ENCODE measurements at places on chromosomes 7 and 10.
A peak's percentile ranks its signal among the peaks of the same experiment; 100 is the strongest.

DNA sequence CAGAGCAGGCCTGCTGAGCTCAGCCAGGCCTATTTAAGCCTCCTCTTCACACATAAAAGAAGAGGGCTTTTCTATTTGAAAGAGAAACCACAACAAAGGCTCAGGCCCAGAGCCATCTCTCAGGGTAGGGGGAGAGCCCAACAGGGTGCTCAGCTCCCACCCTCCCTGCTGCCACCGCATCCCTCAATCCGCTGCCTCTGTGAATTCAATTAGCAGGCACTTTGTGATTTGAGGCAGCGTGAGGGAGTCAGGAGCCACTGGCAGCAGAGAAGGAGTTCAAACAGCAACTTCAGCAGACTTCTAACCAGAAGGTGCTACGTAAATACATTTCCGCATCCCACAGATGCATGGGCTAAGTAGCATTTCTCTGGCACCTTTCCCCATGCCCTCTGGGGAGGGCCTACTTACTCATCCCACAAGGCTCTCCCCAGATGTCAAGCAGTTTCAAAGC lies 45.2 kb downstream of the LRRC20 start:
- no peak for DNase-seq

DNA sequence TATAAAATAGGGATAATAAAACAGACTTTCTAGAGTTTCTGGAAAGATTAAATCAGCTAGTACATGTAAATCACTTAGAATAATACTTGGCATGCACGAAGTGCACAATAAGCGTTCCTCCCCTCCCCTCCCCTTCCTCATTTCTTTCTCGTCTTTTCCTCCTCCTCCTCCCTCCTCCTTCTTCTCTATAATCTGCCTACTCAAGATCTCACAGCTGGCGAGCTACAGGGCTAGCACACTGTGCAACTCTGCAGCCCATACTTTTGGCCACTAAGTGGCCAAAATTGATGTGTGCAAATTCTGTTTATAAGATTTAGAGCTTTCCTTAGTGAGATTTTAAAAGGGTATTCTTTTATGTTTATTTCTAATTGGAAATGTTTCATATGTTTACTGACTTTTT lies 565.3 kb downstream of the PHTF2 start:
- DNase-seq, result peak; percentile 28

GRCh38 chr10:97644936-97645335 lies 4.5 kb downstream of the PI4K2A start:
- DNase-seq, result no peak

GRCh38 chr10:78356291-78356900 lies 322.7 kb downstream of the RPS24 start:
- no peak for DNase-seq

DNA sequence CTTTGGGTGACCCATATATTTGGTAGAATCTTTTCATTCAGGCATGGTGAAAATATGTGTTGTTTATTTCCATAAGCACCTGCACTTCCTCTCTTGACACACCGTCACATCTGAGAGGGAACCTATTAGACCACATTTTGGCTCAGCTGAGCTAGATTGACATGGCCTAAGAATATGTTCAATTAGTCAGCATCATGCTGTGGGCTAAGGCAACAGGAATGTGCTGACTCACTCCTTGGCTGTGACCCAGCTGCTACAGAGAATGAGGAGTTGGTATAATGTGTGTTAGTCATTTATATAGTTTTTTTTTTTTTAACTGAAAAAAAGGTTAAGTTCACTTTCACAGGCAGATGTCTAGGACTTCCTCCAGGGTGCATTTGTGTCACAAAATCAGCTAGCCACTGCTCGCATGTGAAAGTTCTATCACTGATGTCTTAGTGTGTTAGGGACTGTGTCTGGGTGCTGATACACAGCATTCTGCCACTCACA lies 180.6 kb downstream of the SEMA3E start:
- no peak for DNase-seq

GRCh38 chr10:120941501-120941900 lies 90.3 kb downstream of the WDR11 start:
- no peak for DNase-seq

DNA sequence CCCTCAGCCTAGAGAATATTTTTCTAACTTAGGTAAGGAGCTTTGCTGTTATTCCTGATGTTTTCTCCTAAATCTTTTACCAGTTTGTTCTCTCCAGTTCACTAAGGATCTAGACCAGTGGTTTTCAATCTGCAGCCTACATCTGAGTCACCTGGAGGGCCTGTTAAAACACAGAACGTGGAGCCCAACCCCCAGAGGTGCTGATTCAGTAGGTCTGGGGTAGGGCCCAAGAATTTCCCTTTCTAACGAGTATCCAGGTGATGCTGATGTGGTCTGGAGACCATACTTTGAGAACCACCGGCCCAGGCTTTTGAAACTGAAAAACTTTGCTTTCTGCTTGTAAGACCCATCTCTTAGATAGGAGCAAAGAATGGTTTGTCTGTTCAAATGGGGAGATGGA lies 51.2 kb upstream of the KMT2E start:
- DNase-seq, result no peak

DNA sequence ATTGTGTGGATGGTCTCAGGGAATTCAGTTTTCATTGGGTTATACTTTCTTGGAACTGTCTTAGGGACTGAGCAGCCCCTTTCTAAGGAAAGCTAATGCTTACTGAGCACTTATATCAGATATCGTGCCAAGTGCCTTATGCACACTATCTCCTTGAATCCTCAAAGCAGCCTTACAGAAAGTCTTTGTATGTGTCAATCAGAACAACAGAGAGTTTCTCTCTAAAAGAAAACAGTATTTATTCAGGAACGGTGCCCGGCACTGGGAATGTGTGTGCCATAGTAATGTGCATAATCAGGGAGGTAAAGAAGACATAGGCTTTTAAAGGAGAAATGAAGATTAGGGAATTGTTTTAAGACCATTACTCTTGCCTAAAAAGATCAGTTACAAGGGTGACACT lies 17.3 kb downstream of the ANTXRL start:
- DNase-seq, result no peak

GRCh38 chr10:79191951-79192676 lies 123.3 kb downstream of the ZMIZ1 start:
- DNase-seq, result no peak

DNA sequence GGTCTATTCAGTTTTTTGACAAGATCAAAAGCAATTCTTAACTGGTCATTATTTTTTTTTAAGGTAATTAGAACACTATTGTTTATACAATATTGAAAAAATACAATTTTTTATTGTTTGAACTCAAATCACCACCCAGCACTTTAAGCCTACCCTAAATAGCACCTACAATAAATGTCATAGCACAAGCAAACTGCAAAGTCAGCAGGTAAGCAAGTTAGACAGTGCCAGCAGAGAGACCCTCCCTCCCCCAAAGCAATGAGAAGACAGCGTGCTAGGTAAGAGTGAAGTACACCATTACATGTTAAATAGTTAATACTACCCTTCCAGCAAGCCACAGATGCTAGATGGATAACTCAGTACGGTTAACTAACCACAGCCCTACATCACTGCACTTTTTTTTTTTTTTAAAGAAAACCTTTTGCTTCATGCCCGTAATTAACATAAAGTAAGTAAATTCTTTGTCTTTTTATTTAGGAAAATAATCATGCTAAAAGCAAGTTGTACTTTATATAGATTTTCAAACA lies 120.0 kb downstream of the UBE2H start:
- DNase-seq, result no peak

DNA sequence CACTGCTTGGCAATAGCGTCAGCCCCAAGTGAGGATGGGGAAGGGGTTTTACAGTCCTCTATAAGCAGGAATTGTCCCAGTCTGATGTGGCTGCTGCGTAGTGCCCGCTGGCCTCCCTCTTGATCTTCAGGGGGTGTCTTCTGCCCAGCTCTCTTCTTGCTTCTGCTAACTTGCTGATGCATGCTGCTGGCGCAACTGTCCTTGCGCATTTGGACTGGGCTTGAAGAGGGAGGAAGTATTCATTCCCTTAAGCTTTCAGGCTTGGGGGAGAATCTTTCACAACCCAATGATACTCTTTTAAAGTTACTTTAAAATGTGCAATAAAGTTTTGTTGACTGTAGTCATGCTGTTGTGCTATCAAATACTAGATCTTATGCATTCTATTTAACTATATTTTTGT lies 10.3 kb downstream of the GALNT11 start:
- no peak for DNase-seq

- no peak for DNase-seq
Measured at GRCh38 chr10:97058521-97058920, 127.2 kb downstream of the SLIT1 start.

- DNase-seq, result no peak
Measured at GRCh38 chr10:3141351-3142005, 31.1 kb downstream of the PITRM1 start.

DNA sequence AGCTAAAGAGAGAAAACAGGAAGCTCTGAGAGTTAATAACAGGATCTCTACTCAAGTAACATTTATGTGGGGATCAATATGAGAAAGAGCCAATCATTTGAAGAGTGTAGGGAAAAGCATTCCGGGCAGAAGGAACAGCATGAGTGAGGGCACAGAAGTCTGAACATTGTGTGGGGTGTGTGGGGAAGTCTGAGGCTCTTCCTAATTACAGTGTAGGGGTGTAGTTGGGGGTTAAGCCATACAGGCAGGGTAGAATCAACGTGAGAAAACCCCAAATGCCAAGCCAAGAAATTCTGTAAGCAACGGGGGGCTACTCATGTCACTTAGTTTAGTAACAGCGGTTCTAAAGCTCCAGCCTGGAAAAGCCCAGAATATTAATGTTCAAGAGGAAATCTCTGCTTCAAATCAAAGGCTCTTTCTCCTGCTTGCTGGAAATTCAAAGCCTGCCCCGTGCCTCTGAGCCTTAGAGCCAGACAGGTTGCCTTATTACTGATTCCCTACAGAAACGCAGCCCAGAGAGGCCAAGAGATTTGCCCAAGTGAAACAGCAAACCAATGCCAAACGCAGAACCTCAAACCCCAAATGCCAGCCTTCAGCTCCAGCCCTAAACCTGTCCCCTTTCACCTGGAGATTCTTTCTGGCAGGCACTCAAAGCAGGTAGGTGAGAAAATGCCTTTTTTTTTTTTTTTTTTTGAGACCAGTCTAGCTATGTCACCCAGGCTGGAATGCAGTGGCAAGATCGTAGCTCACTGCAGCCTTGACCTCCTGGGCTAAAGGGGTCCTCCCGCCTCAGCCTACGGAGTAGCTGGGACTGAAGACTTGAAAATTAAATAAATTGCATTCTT lies 36.1 kb downstream of the DNAJB12 start:
- no peak for DNase-seq

GRCh38 chr7:88566162-88566729 lies 193.3 kb upstream of the ZNF804B start:
- DNase-seq, result no peak

- DNase-seq, result peak; percentile 6
Measured at GRCh38 chr7:74013539-74014272, 14.3 kb upstream of the ELN start.

- DNase-seq, result no peak
Measured at GRCh38 chr10:110376021-110376766, 71.5 kb upstream of the SMNDC1 start.

DNA sequence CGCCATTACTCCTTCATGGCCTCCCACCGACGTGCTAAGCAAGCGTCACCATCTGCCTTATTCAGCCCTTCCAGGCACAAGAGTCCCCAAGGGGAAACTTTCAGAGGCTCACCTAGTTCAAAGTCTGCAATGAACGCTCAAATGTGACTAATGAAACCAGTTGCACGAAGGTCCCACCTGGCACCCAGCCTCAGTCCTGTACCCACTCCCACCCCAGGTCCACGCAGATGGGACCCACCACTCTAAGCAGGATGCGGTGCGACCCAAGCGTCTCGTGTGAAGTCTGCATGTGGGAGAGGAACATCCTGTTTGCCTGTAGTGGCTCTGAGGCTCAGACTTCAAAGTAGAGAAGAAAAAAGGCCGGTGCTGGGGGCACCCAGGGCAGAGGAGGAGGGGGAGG lies 40.3 kb downstream of the RGS10 start:
- peak; percentile 47 for DNase-seq

GRCh38 chr7:102967798-102968197 lies 55.0 kb downstream of the LRRC17 start:
- no peak for DNase-seq
